ENCODE measurements at places on chromosomes 4 and X.

DNA sequence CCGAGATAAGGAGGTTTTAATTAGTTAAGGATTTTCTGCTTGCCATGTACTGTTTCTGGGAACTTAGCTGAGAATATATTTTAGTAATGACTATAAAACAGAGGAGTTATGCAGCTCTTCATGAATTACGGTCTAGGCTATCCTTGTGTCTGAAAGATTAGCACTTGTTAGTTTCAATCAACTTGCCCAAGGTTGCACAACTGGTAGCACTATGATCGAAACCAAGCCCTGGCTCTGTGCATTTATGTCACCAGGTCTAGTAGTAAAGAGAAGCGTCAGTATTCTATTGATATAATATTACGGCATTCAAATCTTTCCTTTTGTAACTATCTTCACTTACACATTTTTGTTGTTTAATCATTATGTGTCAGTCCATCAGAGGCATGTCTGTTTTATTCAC, 176.0 kb downstream of the TLL1 start:
- no peak for DNase-seq

DNA sequence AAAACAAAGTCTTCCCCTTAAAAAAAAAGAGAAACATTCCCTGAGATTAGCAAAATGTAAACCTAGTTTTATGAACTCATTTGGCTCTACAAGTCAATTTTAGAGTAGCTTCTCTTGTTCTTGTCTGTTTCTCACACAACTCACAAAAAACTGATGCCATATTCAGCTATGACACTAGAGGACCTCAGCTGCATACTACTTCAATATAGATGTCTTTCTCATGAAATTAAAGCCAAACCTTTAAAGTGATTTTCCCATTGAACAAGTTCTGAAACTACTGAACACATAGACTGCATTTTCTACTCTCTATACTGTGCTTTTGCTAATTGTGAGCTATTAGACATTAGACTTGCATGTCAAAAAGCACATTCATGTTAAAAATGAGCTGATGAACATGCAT, 49.8 kb downstream of the TBCK start:
- DNase-seq, result peak; percentile 52

DNA sequence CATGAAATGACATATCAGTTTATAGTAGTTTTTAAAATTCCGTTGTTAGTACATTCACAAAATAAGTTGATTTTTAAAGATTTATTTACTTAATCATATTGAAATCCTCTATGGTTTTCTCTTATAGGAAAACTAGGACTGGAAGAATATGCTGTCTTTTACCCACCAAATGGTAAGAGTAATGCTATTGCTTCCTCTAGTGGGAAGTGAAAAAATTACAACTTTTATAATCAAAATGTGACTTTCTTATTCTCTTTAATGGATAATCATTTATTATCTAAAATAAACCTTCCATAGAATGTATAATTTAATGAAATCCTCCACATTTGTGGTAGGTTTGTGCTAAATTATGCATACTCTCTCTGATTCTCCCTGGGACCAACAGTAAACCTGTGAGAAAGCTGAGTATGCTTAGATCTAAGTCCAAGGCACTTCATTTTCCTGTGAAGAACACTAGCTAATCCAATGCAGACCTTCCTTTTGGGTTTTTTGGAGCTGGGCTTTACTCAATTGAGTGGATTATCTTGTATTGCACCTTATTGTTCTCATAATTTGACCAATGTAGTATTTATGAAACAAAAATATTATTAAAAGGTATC, 136.2 kb downstream of the TBC1D19 start:
- DNase-seq, result no peak

GRCh38 chrX:13340182-13340791, 20.4 kb upstream of the ATXN3L start:
- DNase-seq, result peak; percentile 14

Measured in stomach (tissue), 19 donors.